ENCODE measurements at places on chromosomes 5 and 9.

GRCh38 chr9:77939149-77939668 lies 92.4 kb downstream of the GNAQ start:
- DNase-seq = no peak

DNA sequence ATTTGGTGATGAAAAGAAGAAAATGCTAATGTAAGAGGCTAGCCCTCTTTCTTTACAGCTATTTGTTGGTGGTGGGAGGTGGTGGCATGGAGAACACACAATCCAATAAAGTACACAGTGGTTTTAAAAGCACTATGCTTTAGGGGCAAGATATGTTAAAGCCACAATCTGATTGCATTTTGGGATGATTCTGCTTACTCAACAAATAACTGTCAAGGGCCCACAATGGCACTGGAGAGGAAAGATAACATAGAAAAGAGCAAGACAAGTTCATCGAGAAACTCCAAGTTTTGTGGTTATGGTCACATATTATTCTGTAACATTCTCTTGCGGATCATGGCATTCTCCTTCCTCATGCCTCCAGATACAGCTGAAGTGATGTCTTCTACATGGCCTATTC lies 38.8 kb downstream of the OTP start:
- DNase-seq = no peak

- DNase-seq = no peak
Observed at GRCh38 chr5:11851965-11852716, 52.1 kb downstream of the CTNND2 start.

DNA sequence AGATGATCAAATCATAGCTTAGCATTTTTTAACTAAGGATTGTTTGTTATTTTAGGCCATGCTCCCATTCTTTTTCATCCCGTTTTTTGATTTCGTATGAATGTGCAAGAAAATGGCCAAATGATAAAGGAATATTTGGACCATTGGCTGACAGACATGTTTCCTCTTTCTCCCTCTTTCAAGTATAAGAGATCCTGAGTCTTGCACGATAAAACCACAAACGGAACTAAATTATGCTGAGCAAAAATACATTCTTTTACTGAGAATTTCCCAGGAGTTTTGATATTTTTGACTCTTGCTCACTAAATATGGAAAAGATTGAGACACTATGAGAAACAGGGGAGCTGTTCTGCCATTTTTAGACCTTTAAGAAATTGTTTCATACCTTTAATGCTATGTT lies 90.4 kb upstream of the KLF9 start:
- no peak for DNase-seq

- no peak for DNase-seq
Observed at GRCh38 chr5:149838881-149839739, 105.5 kb downstream of the PDE6A start.

GRCh38 chr5:139743001-139743771 lies 52.4 kb upstream of the PSD2 start:
- DNase-seq = no peak

- DNase-seq = no peak
Observed at GRCh38 chr9:93907551-93908199, 47.5 kb downstream of the BARX1 start.

DNA sequence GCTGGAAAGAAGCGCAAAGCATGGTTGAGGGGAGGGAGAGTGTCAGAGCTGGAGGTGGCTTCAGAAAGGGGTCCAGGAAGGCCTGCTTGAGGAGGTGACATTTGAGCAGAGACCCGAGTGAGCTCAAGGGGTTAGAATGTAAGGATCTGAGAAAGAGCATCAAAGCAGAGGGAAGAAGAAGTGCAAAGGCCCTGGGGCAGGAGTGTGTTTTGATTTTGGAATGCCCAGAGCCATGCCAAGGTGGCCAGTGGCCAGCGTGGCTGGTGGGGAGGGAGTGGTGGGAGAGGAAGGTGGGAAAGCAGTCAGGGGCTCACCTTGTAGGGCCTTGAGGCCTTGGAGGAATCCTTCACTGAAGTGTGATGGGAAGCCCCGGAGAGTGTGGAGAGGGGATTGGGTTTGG lies 15.4 kb downstream of the FGF18 start:
- DNase-seq = no peak

DNA sequence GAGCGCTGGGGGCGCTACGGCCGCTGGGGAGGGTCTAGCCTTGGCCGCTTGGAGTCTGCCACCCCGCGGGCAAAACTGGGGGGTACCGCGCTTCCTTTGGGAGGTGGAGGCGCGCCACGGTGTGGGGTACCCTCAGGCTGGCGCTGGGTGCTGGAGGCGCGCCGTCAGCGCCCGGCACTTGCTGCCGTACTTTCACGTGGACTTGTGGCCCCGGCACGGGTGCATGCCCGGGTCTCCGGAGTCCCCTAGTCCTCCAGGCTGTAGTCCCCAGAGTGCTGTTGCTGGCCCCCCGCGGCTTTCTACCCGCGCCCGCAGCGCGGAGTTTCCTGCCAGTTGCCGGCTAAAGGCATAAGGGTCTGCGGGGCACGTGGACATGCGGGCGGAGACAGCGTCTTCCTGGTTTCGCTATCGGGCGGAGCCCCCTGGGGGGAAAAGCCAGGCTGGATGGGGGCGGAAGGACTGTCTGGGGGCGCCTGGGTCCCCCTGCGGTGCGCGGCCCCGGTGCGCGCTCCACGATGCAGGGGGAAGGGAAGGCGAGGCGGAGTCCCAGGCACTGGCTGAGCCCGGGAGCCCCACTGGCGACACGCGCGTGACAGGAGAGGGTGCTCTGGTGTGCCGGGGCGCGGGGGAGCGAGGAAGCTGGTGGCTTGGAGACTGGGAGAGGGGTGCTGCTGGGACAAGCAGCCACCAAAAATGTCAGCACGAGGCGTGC lies 666 bp downstream of the PPARGC1B start:
- peak; percentile 77 for DNase-seq

GRCh38 chr9:18261181-18261580 lies 212.8 kb upstream of the ADAMTSL1 start:
- DNase-seq = no peak

DNA sequence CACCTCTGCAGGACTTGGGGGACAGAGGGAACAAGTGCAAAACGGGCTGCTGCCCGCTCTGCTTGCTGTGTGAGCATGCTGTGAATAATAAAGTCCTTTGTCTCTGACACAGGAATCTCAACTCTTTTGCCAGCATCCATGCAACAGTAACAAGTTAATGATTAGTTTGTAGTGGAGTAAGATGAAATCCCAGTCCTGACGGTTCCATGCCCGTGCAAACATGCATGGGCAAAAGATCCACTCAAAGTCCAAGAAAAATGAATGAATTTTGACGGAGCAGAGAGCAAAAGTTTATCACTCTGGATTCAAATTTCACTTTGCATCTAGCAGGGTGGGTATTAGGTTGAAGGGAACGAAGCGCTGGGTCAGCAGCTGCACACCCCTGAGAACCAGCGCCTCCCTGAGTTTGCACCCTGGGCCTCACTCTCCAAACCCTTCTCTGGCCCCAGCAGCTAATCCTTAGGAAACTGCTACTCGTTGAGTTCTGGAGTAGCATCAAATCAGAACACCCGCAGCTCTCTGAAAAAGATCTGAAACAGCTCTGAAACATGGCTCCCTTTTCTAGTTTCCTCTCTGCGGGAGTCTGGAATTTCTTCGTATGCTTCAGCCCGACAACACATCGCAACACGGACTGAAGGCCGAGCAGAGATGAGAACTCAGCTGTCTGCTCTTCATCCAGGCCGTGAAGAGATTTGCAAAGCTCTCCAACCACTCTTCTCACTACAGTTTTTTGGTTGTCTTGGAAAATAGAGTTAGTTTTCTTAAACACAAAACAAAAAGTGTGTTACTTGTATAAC lies 45.6 kb upstream of the RUFY1 start:
- no peak for DNase-seq

- no peak for DNase-seq
Observed at GRCh38 chr5:33203931-33204330, 236.8 kb upstream of the TARS1 start.

DNA sequence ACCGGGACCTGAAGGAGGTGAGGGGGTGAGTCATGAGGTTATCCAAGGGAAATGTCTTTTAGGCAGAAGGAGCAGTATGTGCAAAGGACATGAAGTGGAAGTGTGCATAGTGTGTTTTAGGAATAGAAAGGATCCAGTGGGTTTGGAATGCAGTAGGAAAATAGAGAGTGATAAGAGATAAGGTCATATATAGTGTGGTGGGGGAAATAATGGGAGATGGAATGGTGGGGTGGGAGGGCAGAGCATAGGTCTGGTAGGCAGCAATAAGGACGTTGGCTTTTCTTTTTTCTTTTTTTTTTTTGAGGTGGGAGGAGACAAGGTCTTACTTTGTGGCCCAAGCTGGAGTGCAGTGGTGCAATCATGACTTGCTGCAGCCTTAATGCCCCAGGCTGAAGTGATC lies 17.8 kb downstream of the SNX24 start:
- DNase-seq = no peak

GRCh38 chr5:142676318-142676717 lies 9.6 kb downstream of the FGF1 start:
- DNase-seq = no peak

DNA sequence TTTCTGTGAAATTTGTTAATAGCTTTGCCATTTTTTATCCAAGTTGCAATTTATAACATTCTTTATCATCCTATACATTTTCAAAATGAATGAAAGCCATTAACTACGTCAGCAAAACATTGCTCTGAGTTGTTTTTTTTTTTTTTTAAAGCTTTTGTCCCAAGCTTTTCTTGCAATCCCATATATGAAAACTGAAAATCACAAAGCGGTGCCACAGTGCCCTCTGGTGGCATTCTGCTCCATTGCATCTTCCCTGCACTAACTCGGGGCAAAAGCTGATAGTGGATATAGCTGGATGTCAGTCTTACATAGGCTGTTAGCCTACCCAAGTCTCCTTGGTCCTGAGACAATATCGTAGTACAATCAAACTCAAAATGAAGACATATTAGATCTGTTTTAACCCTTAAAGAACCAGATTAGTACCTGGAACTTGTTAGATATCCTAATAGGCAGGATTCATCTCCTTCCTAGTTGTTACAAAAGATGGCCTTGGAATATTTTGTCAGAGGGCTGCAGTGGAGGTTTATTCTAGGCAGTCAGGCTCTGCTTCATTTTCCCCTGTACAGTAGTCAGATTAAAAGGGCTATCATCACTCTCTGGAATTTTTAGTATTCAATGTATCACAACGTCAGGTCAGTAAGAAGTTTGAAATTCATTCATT lies 669.9 kb downstream of the PTPRD start:
- peak; percentile 16 for DNase-seq

- DNase-seq = no peak
Observed at GRCh38 chr5:108531367-108532128, 149.7 kb upstream of the FBXL17 start.

GRCh38 chr5:32193591-32193990 lies 19.5 kb upstream of the GOLPH3 start:
- DNase-seq = no peak

DNA sequence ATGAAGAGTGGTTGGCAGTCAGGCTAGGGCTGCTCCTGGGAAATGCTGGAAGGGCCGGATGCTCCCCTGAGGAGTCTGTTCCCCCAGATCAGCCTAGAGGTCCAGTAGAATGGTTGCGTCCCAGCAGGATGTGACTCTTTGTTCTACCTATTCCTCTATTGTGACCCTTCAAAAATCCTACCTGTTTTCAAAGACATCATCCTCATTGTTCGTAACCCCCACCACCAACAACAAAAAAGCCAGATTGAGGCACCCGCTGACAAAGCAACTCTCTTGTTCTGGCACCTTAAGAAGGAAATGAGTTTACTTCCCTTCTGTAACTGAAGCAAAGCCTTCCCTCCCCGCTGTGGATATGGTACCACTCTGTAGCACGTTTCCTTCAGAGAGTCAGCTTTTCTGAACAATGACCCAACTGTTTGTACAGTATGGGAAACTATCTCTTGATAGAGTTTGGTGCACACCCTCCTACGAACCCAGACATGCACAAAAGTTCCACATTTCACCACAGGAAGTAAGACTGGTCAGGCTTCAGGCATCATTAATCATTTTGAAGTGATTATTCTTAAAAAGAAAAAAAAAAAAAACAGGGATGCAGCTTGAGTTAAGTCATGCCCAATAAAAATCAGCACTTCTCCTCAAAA lies 207.2 kb downstream of the ENC1 start:
- no peak for DNase-seq

DNA sequence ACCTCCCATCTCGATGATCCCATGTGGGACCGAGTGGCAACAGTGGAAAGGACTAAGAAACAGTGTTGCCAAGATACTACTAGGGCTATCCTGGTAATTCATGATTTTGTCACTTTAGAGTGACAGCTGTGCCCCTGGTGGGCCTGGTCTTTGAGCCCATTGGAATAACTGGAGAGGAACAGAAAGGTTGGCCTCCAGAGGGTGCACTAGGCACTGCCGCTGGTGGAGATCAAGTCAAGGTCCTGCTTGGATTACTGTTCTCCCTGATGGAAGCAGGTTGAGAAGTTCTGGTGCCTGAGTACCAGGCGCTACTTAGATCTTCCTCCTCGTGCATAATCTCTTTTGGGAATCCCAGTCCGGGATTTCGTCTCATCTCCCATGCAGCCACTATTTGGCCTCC lies 129.6 kb downstream of the SEC61B start:
- DNase-seq = no peak

DNA sequence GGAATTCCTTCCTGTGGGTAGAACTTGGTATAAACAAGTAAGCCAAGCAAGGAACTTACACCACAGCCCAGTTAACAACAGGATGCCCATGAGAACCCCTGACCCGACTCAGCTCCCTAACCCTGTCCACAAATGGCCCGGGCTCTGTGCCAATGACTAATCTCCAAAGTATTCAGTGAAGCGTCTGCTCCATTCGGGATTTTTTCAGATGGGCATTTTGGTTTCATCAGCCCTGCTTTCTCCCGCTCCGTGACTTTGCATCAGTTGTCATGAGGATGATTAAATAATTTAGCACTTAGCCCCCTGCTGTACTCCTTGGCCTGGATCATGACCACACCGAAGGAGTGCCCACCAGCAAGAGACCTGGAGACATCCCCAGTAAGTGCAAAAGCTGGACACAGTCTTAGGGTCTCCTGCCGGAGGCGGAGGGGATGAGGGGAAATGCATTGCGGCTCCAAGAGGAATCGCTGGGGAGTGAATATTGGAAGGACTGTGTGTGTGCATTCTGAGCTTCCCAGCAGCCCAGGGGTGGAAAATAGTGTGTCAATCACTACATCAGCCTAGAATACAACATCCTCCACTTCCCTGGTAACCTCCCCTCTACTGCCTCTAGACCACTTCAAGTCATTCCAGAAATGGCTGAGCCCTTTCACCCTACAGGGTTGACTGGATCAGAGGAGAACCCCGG lies 41.4 kb upstream of the DNAH5 start:
- DNase-seq = no peak

DNA sequence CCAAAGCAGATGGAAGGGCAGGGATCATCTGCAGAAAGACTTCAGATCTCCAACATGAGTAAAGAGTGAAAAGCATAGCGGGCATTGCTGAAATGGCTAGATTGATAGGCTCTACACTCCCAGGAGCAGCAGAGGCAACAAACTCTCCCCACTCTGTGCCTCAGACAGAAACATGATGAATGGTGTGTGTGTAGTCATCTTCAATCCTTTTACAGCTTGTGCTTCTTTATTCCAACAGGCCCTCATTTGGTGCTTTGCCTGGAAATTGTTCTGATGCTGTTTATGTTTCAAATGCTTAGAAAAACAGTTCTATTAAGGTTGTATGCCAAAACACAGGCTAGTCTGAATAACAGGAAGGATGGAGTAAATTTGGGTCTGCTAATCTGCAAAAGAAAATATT lies 176.2 kb downstream of the DMRTA1 start:
- no peak for DNase-seq

All from activated naive CD8-positive, alpha-beta T cell treated with anti-CD3 and anti-CD28 coated beads for 36 hours (primary cell).